ENCODE measurements at places on chromosomes 2 and 18. TPM values are rescaled to one million over a fixed set of nuclear protein-coding genes. Genes with fewer than 3 reads are reported as not detected.

Gene STARD6
- not detected for total RNA-seq

Gene APOB
- total RNA-seq: not detected

Gene TP53I3
- 1.0 TPM for total RNA-seq

Gene FEV
- not detected for total RNA-seq

Gene SIGLEC15
- not detected for total RNA-seq

Gene RNU2-63P
- 3.7 TPM for total RNA-seq

DNA sequence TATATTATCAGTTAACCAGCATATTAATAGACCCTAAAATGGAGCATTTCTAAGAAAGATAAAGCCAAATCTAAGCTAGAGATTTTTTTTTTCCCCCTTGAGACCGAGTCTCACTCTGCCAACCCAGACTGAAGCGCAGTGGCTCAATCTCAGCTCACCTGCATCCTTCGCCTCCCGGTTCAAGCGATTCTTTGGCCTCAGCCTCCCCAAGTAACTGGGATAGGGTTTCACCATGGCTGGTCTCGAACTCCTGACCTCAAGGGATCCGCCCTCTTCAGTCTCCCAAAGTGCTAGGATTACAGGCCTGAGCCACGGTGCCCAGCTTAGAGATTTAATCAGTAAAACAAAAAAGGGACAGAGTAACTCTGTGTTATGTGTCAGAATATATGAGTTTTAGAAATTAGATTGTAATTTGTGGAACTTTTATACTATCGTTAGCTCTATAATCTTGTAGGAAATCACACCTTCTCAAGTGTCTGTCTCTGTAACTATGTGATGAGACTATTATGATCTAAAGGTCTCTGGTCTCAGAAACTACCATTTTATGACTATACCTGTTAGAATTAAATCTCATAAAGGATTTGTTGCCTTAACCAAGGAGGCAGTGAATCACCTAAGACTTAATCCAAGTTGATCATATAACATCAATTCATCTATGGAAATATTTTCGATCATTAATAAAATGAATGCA lies 34.0 kb downstream of the YWHAQ start:
- peaks cover 50% of the 10 kb centered on the region for H3K4me1 ChIP-seq
- peaks cover 38% of the 10 kb centered on the region for H3K36me3 ChIP-seq
- H3K27ac ChIP-seq: peak overlapping the region; percentile 15
- no peaks in the 10 kb centered on the region for H3K27me3 ChIP-seq

GRCh38 chr2:218081063-218081462 lies 12.0 kb downstream of the RUFY4 start:
- no peak for DNase-seq
- H3K27ac ChIP-seq: no peak overlapping the region
- H3K4me3 ChIP-seq: no peak overlapping the region
- peaks cover 12% of the 10 kb centered on the region for H3K36me3 ChIP-seq
- H3K4me1 ChIP-seq: no peaks in the 10 kb centered on the region

DNA sequence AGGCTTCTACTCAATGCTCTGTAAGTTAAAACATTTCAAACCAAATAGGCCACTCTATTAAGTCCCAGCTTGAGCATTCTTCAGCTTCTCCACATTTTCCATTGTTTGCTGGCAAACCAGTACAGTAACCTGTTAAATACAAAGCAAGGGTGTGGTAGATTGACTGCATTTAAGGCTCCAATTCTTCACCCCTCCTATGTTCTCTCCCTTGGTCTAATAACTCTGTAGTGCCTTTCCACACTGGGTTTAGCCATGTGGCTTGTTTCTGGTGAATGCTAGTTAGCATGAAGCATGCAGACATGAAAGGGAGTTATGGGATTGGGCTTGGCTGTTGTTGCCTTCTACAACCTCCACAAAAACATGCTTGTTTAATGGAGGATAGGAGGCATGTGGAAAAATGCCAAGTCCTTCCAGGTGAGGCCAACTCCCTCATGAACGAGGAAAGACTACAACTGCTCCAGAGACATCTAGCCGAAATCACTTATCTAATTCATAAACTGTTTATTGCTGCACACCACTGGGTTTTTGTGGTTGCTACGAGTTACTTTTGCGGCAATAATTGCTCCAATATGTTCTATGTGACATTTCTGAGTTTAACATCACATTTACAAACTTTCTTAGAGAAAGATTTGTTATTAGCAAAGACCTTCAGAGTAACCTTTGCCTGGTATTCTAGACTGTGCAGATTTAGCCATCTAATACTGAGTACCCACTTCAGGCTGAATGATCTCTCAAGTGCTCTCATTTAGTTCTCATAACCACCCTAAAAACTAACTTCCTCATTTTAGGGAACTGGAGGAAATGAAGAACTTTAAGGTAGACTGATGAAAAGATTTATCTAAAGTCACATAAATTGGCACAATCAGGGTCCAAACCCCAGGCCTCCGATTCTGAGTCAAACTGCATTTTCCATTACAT lies 104.0 kb downstream of the SMAD2 start:
- H3K27me3 ChIP-seq: no peaks in the 10 kb centered on the region
- H3K4me1 ChIP-seq: no peaks in the 10 kb centered on the region
- H3K27ac ChIP-seq: no peak overlapping the region

DNA sequence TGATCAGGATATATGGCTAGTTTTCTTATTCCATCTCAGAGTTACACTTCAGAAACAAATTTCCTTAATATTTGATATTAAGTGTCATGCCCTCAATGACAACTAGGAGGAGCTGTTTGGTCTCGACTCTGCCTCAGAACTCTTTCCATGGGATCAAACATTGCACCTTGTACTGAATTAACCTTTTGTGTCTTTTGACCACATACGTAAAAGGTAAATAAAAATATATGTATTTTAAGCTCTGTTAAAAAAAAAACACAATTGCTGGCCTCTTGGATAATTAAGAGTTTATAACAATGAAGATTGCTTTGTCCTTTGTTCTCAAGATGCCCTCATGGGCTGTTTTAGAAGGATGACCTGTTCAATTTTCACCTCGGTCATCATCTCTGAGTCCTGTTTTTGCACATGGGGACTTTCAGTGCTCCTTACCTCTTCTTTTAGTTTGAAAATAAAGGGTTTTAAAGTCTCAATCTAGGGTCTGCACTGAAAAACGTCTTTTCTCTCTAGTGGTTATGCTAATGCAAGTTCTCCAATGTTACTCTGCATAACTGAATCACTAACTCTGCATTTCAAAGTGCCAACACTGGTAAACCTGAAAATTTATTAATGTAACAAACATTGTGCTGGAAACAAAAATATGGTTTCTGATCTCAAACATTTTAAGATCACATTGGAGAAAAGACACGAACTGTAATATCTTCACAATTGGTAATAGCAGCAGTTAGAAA lies 18.8 kb upstream of the FN1 start:
- DNase-seq: no peak
- H3K27me3 ChIP-seq: peaks cover 13% of the 10 kb centered on the region
- no peak overlapping the region for H3K4me3 ChIP-seq
- no peaks in the 10 kb centered on the region for H3K36me3 ChIP-seq
- no peaks in the 10 kb centered on the region for H3K4me1 ChIP-seq

DNA sequence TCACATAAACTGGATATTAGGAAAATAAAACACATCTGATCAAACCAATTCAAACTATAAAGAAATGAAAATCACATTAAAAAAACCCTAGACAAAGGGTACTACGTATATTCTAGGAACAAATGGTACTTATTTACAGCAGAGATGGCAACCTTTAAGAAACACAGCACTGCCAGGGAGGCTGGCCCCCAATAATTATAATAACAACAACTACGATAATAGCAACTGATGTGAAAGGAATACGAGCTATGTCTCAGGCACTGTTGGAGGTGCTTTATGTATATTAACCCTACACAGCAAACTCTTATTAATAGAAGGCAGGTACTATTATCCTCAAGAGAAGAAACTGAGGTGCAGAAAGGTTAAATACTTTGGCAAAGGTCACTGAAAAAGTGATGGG lies 193.9 kb downstream of the NBAS start:
- no peak for DNase-seq
- no peak overlapping the region for H3K27ac ChIP-seq

DNA sequence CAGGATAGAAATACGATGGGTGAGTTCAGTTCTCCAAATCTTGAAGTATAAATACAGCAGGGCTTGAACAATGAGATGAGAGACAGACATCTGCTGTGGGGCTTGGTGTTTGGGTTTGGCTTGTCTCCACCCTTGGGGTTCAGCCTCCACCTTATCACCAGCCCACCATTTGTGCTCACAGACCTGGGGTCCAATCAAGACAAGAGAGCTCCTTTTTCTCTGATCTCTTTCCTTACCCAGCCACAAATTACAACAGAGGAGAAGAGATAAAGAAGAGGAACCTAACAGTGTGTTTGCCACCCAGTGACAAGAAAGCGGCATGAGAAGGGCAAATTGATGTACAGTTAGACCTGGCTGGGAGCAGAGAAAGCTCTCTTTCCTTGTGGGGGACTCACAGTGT lies 204.5 kb upstream of the CXCR4 start:
- H3K4me1 ChIP-seq: peaks cover 66% of the 10 kb centered on the region
- peak overlapping the region; percentile 88 for H3K27ac ChIP-seq
- no peaks in the 10 kb centered on the region for H3K36me3 ChIP-seq
- DNase-seq: peak; percentile 58
- H3K27me3 ChIP-seq: no peaks in the 10 kb centered on the region

Measured in naive thymus-derived CD8-positive, alpha-beta T cell (primary cell).